ENCODE measurements at places on chromosomes 11 and 22.

DNA sequence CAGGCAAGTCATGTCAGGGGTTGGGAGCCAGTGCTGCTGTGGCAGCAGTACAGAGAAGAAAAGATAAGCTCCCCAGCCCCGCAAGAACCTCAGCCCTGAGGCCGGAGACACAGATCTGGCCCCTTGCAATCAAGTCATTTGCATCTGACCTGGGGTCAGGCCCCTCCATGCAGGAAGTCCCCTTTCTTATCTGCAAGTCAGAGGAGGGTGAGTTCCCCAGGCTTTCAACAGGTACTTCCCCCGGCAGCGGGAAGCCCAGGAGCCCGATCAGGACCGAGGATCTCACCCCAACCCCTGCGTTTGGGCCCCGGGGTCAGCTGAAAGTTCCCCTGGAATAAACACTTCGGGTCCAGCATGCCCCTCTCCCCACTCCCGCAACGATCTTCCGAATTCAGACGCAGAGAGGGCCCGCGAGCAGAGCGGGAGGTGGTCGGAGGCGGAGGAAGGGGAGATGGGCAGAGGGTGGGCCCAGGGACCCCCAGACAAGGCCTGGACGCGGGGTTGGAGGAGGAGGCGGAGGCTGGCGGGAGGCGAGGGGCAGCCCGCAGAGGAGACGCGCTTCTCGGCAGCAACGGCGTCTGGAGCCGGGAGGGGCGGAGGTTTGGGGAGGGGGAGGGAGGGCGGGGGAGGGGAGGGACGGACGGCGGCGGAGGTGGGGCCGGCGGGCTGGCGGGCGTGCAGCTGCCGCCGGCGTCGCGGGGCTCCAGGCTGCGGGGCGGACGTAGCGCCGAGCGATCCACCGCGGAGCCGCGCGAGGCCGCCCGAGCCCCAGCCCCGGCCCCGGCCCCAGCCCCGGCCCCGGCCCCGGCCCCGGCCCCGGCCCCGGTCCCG is at the start of gene TSPAN18:
Gene TSPAN18 (plus strand): TSS at position 680 of the 831 bp plus-strand sequence. CDS start 179,455 bp downstream, outside the sequence.
- no peak for DNase-seq

DNA sequence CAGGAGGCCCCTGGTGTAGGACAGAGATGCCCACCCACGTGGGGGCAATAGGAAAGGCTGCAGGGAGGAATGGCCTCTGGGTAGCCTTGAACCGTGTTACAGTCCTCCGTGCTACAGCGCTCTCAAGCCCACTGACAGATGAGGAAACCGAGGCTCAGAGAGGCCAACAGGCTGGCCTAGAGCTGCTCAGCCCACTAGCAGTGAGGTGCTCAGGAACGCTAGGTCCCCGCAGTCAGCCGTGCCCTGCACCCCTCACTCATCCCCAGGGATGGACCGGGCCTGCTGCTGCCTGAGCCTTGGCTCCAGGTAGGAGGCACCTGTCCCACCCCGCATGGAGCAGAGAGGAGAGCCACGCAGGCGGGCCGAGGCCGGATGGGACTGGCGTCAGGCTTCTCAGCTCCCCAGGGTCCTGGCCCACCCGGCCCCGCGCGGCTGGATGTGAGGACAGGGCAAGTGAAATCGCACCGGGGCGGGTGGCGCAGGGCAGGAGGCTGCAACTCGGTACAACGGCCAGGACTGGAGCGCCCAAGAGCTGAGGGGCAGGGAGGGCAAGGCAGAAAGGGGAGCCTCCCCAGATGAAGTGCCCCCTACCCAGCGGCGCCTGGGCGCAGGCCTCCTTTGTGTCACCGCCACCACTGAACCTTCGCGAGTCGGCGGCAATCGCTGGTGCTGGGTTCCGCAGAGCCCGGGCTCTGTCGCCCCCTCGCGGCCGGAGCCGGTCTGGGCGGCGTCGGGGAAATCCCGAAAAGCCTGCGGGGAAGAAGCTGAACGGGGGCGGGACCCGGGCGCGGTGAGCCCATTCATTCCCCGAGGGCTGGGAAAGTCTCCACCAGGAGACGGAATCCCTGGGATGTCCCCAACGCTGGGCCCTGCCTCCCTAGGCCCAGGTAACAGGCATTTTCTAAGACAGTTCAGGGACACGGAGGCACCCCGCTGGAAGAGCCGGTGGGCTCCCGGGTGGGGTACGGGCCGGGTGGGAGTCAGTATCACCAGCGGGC is 8.4 kb upstream of the SLC2A11 start:
- DNase-seq = peak; percentile 86

DNA sequence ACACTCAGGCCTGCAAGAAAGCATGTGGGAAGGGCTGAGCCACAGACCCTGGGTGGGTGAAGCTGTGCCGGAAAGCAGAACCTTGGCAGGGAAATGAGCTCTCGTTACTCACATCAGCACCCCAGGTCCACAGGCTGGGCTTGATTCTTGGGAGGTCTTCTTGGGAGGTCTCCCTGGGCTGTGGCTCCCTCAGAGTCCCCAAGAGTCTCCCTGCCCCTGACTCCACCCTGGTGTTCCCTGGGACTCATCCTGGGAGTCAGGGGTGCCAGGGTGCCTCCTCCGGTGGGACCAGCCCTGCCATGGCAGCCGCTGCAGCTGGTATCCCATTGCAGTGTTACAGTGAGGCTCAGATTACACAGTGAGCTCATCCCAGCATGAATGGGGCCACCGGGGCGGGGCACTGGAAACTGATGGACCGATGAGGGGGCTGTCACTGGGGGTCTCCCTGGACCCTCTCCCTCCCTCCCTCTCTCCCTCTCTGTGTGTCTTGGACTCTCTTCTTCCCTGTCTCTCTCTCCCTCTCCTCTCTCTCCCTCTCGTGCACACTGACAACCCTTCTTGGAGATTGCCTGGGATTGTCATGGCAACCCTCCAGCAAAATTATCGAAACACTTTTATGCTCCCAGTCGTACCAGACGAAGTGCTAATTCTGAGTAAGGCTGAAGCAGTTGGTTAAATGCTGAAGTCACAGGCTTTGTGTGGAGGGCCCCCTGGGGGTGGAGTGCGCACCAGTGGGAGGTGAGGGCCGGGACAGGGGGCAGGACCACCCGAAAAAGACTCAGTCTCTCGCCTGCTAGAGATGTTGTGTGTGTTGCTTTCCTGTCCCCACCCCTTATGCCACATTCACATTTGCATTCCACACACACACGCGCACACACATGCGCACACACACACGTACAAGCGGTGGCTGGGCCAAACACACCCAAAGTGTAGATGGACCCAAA is 8.6 kb upstream of the C11orf96 start:
- no peak for DNase-seq

- DNase-seq = no peak
Measured at GRCh38 chr11:114679505-114679904, 1.2 kb downstream of the NXPE2 start.

GRCh38 chr11:34180040-34180813 is 74.8 kb downstream of the NAT10 start:
- DNase-seq = no peak
